Immature natural killer cell (primary cell): ENCODE measurements at places on chromosomes 7 and 10. TPM values are rescaled to one million over a fixed set of nuclear protein-coding genes. Genes with fewer than 3 reads are reported as not detected.

OR2A7 gene
- not detected for polyA plus RNA-seq

SAP25 gene
- not detected for polyA plus RNA-seq

MACROH2A2 gene
- not detected for polyA plus RNA-seq

LRRC17 gene
- polyA plus RNA-seq: not detected

GNA12 gene
- polyA plus RNA-seq: 4.7 TPM

HNRNPH3 gene
- polyA plus RNA-seq: 85.5 TPM

TMEM236 gene
- not detected for polyA plus RNA-seq

SEMA3D gene
- polyA plus RNA-seq: not detected

MYH16 gene
- polyA plus RNA-seq: not detected

CALML5 gene
- polyA plus RNA-seq: not detected

CALY gene
- polyA plus RNA-seq: not detected

MMP21 gene
- not detected for polyA plus RNA-seq

PDE6C gene
- polyA plus RNA-seq: not detected

ST7 gene
- polyA plus RNA-seq: 14.2 TPM

CDHR3 gene
- polyA plus RNA-seq: 3.4 TPM

ACSM6 gene
- not detected for polyA plus RNA-seq

ZNF786 gene
- polyA plus RNA-seq: 2.6 TPM

GRM3 gene
- polyA plus RNA-seq: not detected
